ENCODE measurements at places on chromosomes 11 and 22. TPM values are rescaled to one million over a fixed set of nuclear protein-coding genes. Genes with fewer than 3 reads are reported as not detected.

- H3K4me1 ChIP-seq, result no peaks in the 10 kb centered on the region
- no peak overlapping the region for H3K4me3 ChIP-seq
- no peak overlapping the region for H3K27ac ChIP-seq
- peaks cover 2% of the 10 kb centered on the region for H3K27me3 ChIP-seq
- no peaks in the 10 kb centered on the region for H3K36me3 ChIP-seq
Measured at GRCh38 chr11:112760396-112761059, 200.7 kb upstream of the NCAM1 start.

Gene MMP1
- total RNA-seq, result not detected

- H3K36me3 ChIP-seq, result peaks cover 2% of the 10 kb centered on the region
- no peak overlapping the region for H3K4me3 ChIP-seq
- H3K4me1 ChIP-seq, result peaks cover 33% of the 10 kb centered on the region
- H3K27ac ChIP-seq, result no peak overlapping the region
- DNase-seq, result no peak
Measured at GRCh38 chr11:12094872-12095800, 15.3 kb upstream of the MICAL2 start.

DNA sequence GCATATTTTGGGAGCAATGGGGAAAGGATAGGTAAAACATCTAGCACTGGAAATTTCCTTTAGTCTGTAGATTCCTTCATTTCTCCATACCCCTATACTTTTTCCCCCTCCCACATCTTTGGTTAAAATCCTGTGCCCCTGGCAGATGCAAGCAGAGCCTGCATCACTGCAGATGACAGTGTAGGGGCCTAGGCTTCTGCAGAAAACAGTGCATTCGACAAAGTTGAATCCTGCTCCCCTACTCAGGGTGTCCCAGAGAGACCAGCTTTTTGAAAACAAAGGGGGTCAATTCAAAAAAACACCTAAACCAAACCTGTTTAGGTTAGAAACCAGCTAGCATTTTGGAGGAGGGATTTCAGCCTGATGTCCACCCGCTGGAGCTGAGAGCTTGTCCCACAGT lies 43.8 kb upstream of the BLID start:
- no peaks in the 10 kb centered on the region for H3K36me3 ChIP-seq
- H3K27me3 ChIP-seq, result peaks cover 6% of the 10 kb centered on the region
- no peak overlapping the region for H3K27ac ChIP-seq
- DNase-seq, result no peak

GRCh38 chr11:113562576-113562975 lies 87.4 kb upstream of the DRD2 start:
- H3K27ac ChIP-seq, result no peak overlapping the region
- H3K27me3 ChIP-seq, result peaks cover 12% of the 10 kb centered on the region
- no peaks in the 10 kb centered on the region for H3K36me3 ChIP-seq
- DNase-seq, result no peak
- H3K4me1 ChIP-seq, result no peaks in the 10 kb centered on the region
- H3K4me3 ChIP-seq, result no peak overlapping the region

- H3K36me3 ChIP-seq, result no peaks in the 10 kb centered on the region
- no peaks in the 10 kb centered on the region for H3K27me3 ChIP-seq
- no peak for DNase-seq
Measured at GRCh38 chr11:58934945-58935513, 4.3 kb upstream of the GLYATL1 start.

GRCh38 chr11:64441127-64441526 lies 82.2 kb downstream of the RPS6KA4 start:
- H3K4me1 ChIP-seq, result no peaks in the 10 kb centered on the region
- DNase-seq, result no peak
- no peak overlapping the region for H3K27ac ChIP-seq
- no peaks in the 10 kb centered on the region for H3K36me3 ChIP-seq

- no peaks in the 10 kb centered on the region for H3K27me3 ChIP-seq
- no peak for DNase-seq
- H3K27ac ChIP-seq, result no peak overlapping the region
Measured at GRCh38 chr11:1126935-1127663, 30.7 kb upstream of the MUC5AC start.

GRCh38 chr11:69892986-69893555 lies 73.9 kb upstream of the FGF3 start:
- peaks cover 5% of the 10 kb centered on the region for H3K4me1 ChIP-seq
- H3K36me3 ChIP-seq, result no peaks in the 10 kb centered on the region
- no peak overlapping the region for H3K4me3 ChIP-seq
- H3K27me3 ChIP-seq, result peaks cover 9% of the 10 kb centered on the region

DNA sequence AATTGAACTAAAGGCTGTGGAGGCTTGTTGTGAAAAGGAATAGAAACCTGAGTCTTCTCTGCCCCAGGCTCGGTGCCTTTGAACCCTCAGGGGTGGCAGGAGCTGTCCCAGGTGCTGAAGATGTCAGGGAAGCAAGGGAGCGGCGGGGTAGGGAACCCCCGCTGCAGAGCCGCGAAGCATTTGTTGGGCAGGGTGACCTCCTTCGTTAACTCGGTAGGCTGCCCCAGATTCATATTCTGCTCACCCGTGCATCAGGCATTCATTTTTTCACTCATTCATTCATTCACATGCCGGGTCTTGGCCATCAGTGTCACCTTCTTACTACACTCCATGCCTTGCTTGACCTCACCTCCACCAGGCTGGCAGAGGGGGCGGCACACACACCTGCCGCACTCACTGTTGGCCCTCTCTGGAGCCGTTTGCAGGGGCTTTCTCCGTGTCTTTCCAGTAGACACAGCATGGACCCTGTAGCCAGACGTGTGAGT lies 618.9 kb downstream of the BRD1 start:
- no peaks in the 10 kb centered on the region for H3K4me1 ChIP-seq
- no peaks in the 10 kb centered on the region for H3K36me3 ChIP-seq
- peak; percentile 58 for DNase-seq
- no peak overlapping the region for H3K27ac ChIP-seq
- H3K4me3 ChIP-seq, result no peak overlapping the region

Gene C11orf21
- total RNA-seq, result 2.4 TPM

Gene FOLH1
- total RNA-seq, result not detected

Gene GSTP1
- total RNA-seq, result 312 TPM

DNA sequence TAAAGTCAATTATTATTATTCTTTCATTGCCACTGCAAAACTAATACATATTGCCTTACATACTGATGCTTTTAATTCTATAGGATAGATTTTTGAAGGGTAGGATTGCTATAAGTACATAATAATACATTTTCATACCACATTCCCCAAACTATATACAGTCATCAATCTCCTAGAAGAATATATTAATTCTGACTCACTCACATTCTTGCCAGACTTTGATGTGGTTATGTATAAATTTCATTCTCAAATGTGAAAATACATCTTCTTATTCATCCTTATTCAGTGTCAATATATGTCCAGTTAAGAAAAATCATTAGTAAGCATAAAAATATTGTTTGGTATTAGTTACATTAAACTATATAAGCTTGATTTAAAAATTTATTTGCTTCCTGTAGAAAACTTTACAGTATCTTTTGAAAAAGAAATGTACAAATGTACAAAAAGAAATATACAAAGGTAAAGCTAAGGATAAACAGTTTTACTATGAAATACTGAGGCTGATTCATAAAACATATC lies 458.8 kb upstream of the CNTN5 start:
- no peak overlapping the region for H3K27ac ChIP-seq
- no peaks in the 10 kb centered on the region for H3K36me3 ChIP-seq
- H3K27me3 ChIP-seq, result no peaks in the 10 kb centered on the region
- H3K4me3 ChIP-seq, result no peak overlapping the region
- H3K4me1 ChIP-seq, result no peaks in the 10 kb centered on the region

GRCh38 chr11:59773083-59773440 lies 17.9 kb downstream of the STX3 start:
- H3K36me3 ChIP-seq, result peaks cover 22% of the 10 kb centered on the region
- H3K4me1 ChIP-seq, result peaks cover 45% of the 10 kb centered on the region
- peak overlapping the region; percentile 52 for H3K27ac ChIP-seq
- H3K4me3 ChIP-seq, result peak overlapping the region; percentile 40

All from activated CD4-positive, alpha-beta T cell treated with anti-CD3 and anti-CD28 coated beads, Interleukin-2, amount 10 ng/mL, durations not matched to agents 24 days and 14 days (primary cell).